ENCODE measurements at places on chromosomes 6 and 20. TPM values are rescaled to one million over a fixed set of nuclear protein-coding genes. Genes with fewer than 3 reads are reported as not detected.

The RNF182 gene
- polyA plus RNA-seq: 14.1 TPM

The DNMT3B gene
- polyA plus RNA-seq: 1.1 TPM

The KIF13A gene
- 52.3 TPM for polyA plus RNA-seq

The ISM1 gene
- 0.15 TPM for polyA plus RNA-seq

DNA sequence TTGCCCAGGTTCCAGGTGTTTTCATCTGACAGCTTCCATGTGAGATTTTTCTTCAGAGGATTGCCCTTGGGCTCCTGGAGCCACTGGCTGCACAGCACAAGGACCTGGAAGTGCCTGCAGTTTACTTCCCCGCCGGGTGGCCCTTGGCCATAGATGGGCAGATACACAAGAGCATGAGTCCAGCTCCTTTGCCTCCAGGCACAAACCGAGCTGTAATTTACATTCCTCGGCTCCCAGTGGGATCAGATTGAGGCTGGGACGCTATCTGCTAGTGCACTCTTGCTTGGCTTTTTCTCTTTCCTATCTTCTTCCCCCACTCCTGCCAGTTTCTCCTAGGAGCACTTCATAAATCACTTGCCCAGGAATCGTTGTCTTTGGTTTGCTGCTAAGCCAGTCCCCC, 85.4 kb upstream of the RALY start:
- no peak for DNase-seq

GRCh38 chr6:109000289-109000688, 94.4 kb downstream of the SESN1 start:
- no peak for DNase-seq

GRCh38 chr20:61976263-61976643, 89.4 kb downstream of the TAF4 start:
- DNase-seq: no peak

DNA sequence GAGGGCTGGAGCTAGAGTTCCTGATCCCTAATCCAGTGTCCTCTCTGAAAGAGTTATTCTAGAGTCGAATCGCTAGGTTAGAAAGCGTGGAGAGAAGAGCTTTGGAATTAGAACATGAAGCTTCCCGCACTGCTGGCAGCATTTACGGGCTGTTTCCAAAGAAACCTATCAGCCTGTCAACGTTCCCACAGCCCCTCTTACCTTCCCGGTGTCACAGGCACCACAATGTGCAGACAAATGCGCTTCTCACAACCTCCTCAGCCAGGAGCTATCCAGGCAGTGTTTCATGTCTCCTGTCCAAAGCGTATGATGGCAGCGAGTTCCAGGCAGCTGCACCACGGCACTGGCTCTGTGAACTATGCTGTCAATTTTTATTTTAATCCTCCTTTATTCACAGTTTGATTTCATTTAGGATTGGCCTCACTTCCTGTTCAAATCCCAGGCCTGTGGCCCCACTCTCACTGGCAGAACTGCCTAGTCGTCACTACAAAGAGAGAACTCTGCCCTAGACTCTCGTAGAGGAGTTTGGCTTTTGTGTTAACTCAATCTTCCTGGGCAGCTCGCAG, 322.8 kb upstream of the SOX4 start:
- DNase-seq: no peak

GRCh38 chr6:53399027-53399344, 50.2 kb upstream of the ELOVL5 start:
- DNase-seq: peak; percentile 29

- no peak for DNase-seq
These were observed 53.3 kb downstream of the UTRN start for GRCh38 chr6:144338474-144338873.

DNA sequence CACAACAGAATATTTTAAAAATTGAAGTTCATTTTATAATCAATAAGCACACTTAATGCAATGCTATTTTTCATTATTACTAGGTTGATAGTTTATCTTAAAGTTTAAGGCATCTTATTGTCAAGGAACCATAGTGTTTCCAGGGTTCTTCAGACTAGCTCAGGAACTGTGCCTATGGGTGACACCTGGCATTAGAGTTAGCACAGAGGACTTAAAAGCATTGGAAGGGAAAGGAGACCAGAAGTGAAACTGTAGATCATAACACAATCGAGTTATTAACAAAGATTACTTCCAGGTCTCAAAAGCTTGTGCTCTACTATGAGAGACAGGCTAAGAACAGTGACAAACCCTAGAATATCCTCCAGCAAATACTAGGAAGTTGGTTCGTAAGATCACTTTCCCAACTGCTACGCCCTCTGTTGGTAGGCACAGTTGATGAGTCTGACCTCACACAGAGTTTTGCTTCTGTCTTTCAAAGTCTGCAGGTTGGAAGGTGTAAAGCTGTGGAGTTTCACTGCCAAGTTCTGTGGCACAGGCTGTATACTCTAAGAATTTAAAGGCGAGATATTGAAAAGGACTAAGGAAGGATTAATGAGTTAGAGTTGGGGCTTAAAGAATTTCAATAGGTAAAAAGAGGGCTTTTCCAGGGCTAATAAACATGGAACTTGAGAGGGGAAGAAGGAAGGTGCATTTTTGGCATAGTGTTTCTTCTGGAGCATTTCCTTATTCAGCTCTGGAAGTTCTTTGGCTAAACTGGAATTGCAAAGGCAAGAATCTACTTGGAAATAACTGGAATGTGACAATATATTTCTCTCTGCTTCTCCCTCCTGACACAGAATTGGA, 531.3 kb upstream of the JAG1 start:
- peak; percentile 82 for DNase-seq
